Non-pigmented ciliary epithelial cell (primary cell): ENCODE measurements at places on chromosomes 5 and 9.

GRCh38 chr9:27361492-27361891 lies 64.5 kb upstream of the EQTN start:
- no peak for DNase-seq

GRCh38 chr5:157456301-157456700 lies 3.7 kb upstream of the NIPAL4 start:
- DNase-seq, result no peak

GRCh38 chr5:8033261-8033660 lies 164.3 kb downstream of the MTRR start:
- DNase-seq, result no peak

GRCh38 chr5:156200938-156201787 lies 125.8 kb upstream of the SGCD start:
- no peak for DNase-seq

DNA sequence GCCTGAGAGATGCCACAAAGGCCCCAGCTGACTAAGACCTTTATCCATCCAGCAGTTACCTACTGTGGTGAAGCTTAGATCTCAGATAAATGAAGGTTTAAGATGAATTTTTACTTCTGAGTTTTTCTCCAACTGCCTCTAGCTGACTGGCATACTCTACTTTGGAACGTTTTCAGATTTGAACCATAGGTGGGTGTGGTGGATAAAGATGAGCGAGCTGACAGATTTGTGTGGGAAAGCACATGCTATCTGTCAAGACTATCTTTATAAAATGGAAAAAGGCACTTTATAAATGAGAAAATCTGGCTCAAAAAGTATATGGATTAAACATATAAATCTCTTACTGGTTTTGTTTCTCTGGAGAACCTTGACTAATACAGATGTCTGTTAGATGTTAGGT lies 160.8 kb downstream of the MCTP1 start:
- DNase-seq, result no peak

DNA sequence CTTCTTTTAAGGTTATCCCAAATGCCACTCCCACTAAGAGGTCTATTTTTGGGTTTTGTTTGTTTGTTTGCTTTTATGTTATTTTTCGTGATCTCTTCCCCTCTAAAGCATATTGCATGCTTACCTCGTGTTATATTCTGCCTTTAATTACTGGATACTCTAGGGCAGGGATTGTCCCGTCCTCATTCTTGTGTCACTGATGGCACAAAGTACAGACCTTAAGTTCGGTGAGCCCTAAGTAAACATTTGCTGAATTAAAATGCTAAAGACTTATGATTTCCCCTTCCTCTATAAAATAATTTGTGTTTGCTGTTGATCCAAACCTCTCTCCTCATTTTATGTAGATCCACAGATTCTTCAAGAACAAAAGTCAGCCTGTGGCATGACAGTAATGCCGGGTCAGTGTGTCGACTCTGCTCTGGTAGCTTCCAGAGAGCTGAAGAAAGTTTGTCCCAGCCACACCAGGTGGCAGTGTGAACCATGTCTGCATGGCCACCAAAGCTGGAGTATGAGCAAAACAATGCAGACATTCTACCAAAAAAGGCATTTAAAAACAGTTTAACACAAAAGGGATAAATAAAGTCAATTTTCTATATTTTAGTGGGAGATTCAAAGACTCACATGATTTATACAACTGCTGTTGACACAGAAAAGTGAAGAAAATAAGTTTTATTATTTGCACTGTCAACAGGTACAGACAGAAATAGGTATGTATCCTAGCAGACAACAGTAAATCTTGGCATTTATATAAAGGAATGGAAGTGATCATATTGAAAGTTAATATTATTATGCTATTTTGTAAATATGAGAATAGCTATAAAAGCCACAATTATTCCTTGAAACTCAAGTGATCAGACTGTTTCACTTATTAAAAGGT lies 17.9 kb upstream of the POC5 start:
- no peak for DNase-seq

DNA sequence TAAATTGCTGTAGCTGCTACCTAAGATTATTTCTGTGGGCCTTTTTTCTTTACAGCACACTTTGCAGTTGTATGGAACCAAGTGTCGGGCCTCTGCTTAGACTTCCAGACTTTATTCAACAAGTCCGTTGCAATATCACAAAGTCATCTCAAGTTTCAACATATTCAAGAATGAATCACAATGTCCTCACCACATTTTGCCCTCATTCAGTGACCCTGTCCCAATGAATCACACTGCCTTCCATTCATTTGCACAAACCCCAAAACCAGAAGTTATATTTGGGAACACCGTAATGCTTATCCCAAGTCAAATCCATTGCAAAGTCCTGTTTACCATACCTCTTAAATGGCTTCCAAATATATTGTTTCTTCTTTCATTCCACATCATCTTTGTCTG lies 439.6 kb downstream of the CSNK1G3 start:
- DNase-seq, result peak; percentile 96

GRCh38 chr9:136621019-136621733 lies 41.5 kb upstream of the EGFL7 start:
- no peak for DNase-seq

DNA sequence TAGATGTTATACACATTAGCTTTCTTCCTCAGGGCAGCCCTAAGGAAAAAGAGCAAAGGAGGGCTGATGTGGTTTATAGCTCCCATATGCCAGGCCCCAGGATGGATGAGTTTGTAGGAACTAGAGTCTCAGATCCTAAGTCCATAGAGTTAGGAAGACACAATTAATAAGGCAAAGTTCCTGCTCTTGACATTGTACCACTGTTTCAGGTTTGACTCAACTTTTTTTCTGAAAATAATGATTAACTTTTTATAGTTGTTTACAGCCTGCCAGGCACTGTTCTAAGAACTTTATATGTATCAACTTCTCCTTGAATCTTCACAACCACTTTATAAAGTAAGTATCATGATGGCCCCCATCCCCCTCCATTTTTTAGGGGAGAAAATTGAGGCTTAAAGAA lies 339.5 kb downstream of the PDE4D start:
- no peak for DNase-seq

DNA sequence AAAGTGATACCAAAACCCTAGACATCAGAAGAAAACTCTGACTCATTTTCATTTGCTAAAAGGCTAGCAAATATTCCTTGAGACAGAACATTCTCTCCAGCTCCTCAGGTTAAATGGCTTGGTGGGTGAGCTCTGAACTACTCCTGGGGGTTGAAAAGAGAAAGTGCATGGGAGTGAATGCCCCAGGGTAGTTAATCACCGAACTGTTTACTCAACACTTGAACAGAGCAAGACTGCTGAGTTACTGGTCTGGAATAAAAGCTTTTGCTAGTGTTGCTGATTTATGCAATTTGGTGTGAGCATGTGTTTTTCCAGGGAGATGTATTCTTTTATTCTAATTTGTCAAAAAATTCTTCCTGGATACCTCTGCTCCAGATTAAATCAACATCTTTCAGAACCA lies 88.3 kb upstream of the PRDM9 start:
- DNase-seq, result no peak

GRCh38 chr9:18319918-18320445 lies 154.0 kb upstream of the ADAMTSL1 start:
- DNase-seq, result no peak

DNA sequence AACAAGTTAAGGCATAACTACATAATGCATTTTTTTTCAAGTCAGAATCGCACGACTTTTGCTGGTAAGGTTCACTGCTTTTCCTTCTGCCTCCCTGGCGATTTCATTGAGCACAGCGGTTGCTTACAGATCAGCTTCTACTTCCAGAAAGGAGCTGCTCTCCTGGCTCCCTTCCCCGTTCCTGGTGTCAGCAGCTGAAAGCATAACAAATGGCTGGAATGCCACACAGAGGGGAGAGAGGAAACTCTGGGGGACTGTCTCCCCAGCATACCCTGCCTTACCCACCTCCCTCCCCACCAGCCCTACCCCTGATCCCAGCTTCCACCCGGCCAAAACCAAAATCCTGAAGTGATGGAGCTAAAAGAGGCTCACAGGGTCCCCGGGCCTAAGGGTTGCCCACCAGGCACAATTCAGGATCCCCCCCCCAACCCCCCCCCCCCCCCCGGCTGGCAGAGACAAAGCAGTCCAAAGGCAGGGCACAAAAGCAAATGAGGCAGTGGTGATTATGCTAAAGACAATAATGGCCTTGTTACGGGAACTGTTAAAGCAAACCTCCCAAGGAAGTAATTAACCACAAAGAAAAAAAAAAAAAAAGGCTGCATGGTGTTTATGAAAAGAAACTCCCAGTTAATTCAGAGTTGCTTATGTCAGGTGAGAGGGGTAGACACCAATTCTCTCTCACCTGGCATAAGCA lies 126.1 kb upstream of the WWC1 start:
- DNase-seq, result no peak

GRCh38 chr5:139171779-139172404 lies 26.3 kb downstream of the SIL1 start:
- DNase-seq, result no peak

DNA sequence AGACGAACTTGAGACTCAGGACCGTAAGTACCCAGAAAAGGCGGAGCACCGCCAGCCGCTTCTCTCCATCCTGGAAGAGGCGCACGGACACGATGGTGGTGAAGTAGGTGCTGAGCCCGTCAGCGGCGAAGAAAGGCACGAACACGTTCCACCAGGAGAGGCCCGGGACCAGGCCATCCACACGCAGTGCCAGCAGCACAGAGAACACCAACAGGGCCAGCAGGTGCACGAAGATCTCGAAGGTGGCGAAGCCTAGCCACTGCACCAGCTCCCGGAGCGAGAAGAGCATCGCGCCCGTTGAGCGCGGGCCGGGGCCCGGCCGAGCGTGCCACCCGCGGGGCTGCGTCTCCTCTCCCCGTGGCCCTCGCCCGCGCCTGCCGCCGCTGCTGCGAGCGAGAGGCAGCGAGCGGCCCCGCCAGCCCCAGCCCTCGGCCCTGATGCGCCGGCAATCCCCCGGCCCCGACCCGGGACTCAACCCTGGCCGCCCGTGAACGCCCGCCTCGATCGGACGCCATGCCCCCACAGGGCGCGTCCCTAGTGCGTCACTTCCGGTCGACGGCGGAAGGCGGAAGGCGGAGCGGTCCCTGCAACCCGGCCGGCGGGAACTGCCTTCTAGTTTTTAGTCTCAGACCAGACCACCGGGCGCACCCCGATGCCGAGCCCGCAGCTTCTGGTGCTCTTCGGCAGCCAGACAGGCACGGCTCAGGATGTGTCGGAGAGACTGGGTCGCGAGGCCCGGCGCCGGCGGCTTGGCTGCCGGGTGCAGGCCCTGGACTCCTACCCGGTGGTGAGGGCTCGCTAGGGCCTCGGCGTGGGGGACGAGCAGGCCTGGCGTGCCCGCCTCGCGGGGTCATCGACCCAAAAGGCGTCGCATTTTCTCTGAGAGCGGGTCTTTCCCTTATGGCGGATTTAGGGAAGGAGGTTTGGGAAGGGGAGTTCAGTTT lies at the start of the genes NDOR1 and TMEM203:
Gene NDOR1 (plus strand): TSS at position 575 of the 944 bp plus-strand sequence. CDS start 78 bp downstream, at position 653.
Gene TMEM203 (minus strand): TSS at position 523 of the 944 bp plus-strand sequence. CDS start 234 bp downstream, at position 289.
- DNase-seq, result no peak

- DNase-seq, result no peak
Measured at GRCh38 chr9:82601293-82601771, 461.6 kb downstream of the RASEF start.

DNA sequence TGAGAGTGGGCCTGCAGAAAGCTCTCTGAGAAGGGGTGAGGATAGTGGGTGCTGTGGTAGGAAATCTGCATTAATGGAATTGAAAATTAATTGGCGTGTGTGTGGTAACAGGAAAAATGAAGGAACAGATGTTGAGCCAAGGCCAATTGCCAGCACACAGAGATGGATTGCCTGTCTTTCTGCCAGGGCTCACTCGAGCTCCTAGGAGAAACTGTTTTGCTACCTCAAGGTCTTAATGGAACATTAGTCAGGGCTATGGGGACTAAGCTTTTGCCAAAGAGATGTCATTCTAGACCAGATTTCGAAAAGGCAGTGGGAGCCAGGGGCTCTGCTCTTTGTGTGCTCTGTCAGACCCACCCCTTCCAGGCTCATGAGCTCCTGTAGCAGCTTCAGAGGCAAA lies 124.0 kb upstream of the EFNA5 start:
- no peak for DNase-seq

DNA sequence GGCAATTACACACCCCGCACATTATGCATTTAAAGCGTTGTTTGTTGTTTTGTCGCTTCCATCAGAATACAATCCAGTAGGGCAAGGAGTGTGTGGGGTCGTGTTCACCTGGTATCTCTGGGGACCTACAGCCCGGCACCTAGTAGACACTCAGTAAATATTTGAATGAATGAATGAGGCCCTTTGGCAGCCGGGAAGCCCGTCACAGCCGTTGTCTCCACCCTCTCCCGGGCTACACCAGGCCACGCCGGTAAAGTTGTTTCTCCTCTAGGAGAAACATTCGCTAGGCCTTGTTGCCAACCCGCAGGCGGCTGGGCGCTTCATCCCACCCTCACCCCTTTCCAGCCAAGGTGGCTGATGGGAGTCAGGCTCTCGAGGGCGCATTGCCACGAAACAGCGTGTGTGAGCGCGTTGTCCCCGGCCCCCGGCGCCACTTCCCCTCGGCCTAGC lies 876 bp upstream of the JAK2 start:
- DNase-seq, result no peak

DNA sequence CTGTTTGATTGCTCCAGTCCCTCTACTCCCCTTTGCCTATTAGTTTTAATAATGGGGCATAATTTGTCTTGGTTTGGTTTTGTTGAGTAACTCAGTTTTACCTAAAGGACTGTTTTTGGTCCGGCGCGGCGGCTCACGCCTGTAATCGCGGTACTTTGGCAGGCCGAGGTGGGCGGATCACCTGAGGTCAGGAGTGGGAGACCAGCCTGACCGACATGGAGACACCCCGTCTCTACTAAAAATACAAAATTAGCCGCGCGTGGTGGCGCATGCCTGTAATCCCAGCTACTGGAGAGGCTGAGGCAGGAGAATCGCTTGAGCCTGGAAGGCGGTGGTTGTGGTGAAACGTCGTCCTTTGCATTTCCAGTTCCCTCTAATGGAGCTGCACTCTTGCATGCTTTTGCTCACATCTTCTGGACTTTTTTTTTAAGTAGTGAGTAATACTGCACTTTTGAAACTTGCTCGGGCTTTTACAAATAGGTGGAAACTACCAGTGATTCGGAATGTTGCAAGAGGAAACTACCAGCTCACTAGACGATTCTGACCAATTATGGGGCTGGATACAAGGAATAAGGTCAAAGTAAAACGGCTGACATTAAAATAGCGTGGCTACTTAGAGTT lies 721 bp upstream of the MAML1 start:
- peak; percentile 61 for DNase-seq

DNA sequence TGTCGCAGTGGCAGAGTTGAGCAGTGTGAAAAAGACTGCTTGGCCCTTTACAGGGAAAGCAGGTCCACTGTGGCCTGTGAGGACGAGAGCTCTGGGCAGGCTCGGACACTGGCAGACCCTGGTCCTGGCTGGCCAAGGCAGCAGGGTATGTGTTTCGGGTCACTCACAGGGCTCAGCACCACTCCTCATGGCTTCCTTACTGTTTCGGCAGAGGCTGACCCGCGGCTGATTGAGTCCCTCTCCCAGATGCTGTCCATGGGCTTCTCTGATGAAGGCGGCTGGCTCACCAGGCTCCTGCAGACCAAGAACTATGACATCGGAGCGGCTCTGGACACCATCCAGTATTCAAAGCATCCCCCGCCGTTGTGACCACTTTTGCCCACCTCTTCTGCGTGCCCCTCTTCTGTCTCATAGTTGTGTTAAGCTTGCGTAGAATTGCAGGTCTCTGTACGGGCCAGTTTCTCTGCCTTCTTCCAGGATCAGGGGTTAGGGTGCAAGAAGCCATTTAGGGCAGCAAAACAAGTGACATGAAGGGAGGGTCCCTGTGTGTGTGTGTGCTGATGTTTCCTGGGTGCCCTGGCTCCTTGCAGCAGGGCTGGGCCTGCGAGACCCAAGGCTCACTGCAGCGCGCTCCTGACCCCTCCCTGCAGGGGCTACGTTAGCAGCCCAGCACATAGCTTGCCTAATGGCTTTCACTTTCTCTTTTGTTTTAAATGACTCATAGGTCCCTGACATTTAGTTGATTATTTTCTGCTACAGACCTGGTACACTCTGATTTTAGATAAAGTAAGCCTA lies 15.7 kb downstream of the SQSTM1 start:
- DNase-seq, result no peak

- no peak for DNase-seq
Measured at GRCh38 chr9:121718084-121718483, 66.7 kb downstream of the DAB2IP start.
